CD4-positive, alpha-beta T cell treated with Interleukin-17A for 1 hour (primary cell): ENCODE measurements at places on chromosomes 4 and X.

GRCh38 chr4:76571274-76571673 lies 136.2 kb downstream of the SHROOM3 start:
- no peak for DNase-seq

- DNase-seq, result no peak
Observed at GRCh38 chr4:19969492-19969891, 282.2 kb upstream of the SLIT2 start.

- DNase-seq, result peak; percentile 52
Observed at GRCh38 chrX:56802921-56803849, 74.1 kb downstream of the NBDY start.

- DNase-seq, result no peak
Observed at GRCh38 chr4:111693758-111694157, 451.5 kb upstream of the FAM241A start.

DNA sequence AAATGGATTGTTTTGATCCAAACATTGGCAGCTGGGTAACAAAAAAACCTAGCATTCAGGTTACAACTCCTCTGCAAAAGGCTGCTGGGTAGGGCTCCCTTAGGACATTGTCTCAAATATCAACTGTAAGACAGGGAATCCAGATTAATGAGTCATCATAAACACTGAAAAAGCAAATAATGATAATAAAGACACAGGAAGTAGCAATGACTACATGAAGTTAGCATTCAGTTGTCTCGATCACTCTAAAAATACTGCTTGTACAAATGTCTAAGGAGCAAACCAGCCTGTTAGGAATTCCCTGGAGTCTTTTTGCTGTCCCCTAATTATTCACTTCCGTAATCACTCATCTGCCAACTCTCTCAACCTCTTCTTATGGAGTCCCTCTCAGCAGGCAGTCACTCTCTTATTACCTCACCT lies 259.2 kb downstream of the GPC3 start:
- no peak for DNase-seq

DNA sequence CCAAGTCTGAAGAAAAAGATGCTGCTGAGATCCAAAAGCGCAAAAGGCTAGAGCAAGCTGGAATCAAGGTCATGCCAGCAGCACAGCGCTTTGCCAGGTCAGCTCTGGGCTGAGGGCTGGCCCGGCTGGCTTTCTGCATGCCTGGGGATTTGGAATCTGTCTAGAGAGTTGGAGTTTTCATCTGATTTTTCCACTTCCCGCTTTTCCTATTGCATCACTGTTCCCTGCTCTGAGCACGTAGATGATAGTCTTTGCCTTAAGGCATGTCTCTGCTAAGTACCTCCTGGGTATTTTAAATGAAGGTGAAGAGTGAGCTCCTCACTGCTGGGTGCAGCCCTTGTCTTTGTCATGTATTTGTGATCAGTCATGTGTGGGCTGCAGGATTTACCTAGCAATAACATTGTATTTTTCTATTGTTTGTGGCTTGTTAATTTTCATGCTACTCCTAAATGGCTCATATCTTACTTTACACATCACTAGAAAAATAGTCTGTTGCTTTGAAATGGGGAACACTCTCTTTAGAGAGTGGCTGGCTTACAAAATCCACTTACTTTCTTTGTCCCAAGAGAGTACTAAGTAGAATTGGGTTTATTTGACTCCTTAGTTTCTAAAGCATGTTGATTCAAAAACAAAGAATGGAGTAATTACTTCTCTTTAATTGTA lies 82.8 kb downstream of the LIMCH1 start:
- no peak for DNase-seq

DNA sequence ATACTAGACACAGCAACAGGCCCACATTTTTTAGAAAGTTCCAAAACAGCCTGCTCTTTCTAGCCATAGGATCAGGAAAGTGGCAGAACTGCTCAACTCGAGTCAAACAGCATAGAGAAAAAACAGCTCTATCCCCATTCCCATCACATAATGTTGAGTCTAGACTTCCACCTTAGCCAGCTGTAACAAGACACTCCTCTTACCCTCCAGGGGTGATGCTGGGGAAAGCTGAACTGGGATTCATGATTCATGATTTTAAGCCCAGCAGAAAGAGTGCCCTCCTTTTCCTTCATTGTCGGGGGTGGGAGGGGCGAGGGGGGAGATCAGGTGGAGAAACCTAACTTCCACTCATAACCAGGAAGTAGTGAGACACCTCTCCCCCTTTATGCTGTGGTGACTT lies 86.1 kb downstream of the CENPC start:
- DNase-seq, result no peak

- no peak for DNase-seq
Observed at GRCh38 chrX:7690842-7691241, 152.1 kb upstream of the VCX start.

DNA sequence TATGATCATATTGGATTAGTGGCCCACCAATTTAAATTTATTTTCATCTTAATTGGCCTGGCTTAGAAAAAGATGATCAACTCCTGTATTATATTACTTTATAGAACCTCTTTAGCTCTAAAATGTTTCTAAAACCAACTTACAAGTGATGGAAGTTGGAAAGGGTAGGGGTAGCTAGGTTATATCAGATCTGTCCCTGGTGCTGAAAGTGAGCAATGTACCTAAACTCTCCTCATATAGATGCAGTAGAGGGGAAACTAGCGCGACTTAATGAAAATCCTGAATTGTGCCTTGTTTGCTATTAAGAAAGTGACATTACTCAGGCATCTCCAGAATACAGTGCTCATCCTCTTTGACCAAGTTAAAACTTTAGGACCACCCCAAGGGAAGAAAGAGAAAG lies 7.5 kb upstream of the PTCHD1 start:
- no peak for DNase-seq

- no peak for DNase-seq
Observed at GRCh38 chrX:129565046-129565650, 25.1 kb downstream of the OCRL start.

GRCh38 chr4:30821859-30822612 lies 101.9 kb downstream of the PCDH7 start:
- no peak for DNase-seq

DNA sequence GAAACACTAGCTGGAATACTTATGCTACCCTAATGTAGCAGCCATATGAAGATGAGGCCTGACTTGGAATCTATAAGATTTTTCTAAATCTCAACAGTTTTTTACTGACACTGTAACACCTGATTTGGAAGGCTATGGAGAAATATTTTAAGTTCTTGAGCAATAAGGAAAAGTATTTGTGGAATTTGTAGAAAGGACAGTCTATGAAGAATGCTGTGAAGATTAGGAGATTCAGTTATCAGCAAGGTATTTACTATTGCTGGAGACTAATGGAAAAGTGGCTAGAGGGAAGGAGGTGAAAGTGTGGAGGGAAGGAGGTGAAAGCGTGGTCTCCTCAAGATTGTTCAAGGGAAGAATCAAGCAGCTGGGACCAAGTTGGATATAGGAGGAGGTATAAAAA lies 190.0 kb upstream of the EMCN start:
- DNase-seq, result no peak

DNA sequence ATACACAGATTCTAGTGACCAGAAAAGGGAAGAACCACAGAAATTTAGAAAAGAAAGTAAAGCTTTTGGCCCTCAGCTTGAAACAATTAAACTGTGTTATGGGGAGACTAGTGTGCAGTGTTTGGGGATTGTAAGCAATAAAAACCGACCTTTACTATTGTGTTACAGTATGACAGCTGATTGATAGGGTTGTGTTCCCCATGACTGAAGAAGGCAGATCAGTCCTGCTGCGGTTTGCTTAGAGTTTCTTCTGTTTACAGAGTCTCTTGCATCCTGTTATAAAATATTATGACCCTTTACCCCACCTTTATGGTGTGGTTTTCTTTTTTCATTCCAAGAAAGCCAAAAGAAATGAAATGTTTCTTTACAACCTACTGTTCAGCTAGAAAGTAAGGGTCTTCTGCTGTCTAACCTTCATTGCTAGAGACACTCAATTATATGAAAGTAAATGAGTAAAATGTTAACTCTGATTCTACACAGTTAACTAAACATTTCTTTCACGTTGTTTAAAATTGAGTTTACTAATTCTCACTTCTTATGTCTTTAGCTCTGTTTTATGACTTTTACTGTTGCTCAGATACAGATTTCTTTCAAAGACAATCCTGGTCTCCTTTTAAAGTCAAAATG lies 18.1 kb downstream of the CHIC1 start:
- no peak for DNase-seq

DNA sequence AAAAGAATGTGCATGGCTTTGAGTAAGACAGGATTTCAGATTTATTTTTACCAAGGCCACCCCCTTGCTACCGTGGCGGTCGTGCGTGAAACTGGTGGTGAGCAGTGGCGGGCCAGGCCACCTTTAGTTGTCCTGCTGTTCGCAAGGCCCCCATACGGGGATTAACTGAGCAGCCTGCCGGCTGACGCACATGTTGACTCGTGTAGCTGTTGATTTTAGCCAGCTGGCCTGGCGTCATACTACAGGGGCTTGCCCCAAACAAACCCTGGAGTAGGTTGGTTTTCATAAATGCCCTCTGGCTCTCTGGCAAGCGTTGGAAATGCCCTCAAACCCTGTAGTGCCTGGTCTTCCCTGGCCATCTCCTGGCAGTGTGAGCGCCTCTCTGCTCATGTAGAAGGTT lies 28.4 kb downstream of the WFS1 start:
- DNase-seq, result no peak

GRCh38 chrX:46130247-46130646 lies 415.0 kb downstream of the ZNF674 start:
- DNase-seq, result no peak

DNA sequence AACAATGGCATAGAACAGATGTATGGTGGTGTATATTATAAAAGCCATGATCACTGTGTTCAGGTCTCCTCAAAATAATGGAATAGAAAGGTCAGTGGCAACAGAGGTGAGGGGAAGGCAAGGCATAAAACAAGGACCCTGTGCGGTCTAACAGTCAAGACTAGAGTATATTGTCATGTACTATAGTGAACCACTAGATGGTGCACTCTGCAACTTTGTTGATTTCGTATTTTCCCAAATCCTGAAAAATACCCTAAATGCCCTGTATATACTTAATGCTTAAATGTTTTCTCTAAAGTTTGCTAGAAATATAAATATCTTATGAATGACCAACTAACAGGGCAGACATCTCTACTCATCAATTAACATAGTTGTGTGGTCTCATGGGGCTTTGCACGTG lies 453.0 kb downstream of the PCDH11X start:
- DNase-seq, result no peak

DNA sequence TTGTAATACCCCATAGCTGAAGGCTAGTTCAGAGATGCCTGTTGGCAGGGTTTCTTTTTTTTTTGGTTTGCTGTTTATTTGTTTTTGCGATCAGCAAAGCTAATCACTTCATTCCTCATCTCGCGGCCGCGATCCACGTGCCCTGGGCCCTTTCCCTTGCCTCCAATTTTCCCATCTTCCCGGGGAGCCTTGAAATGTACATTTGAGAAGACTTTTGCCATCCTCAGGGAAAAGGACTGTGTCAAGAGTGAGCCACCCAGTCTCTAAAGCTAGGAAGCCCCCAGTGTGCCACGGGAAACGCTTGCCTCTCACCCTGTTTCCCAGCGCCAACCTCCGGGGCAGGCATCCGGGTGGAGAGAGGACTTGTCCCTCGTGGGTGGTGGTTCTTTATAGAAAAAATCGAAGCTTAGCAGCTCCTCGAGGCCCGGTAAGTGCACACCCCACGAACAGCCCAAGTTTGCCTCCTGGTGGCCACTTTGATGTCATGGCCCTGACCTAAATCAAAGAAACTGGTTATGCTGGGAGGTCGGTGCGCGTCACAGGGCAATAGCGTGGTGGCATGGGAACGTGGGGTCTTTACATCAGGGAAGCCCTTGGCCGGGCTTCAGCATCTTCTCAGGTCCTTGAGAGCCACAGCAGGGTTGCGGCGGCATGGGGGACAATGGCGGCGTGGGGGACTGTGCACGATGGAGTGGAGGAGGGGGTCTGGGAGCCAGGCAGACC lies 42.0 kb downstream of the MAP7D3 start:
- peak; percentile 58 for DNase-seq

- DNase-seq, result no peak
Observed at GRCh38 chr4:40710484-40711254, 39.1 kb upstream of the NSUN7 start.

DNA sequence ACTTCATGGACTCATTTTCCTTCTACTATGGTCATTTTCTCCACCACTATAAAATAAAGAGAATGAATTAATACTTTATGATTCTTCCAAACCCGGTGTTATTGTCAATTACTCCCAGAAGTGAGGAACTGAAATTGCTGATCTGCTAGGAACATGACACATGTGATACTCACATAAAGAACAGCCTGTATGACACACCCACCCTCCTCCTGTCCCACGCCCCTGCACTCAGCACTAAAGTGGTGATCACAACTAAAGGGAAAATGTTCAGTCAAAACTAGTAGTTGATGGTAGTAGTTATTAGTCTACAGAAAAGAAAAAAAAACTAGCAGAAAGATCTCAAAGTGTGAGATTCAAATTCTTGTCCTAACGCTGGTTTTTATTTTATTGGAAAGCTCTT lies 1508.3 kb downstream of the RAPGEF2 start:
- DNase-seq, result no peak

- DNase-seq, result no peak
Observed at GRCh38 chr4:26001816-26002215, 87.8 kb downstream of the SMIM20 start.

- peak; percentile 92 for DNase-seq
Observed at GRCh38 chr4:10116569-10117358, at the start of gene WDR1. WDR1 (minus strand) TSS chr4:10116799; CDS start chr4:10116666, 133 bp downstream.

- no peak for DNase-seq
Observed at GRCh38 chr4:153789741-153790499, 1.0 kb upstream of the SFRP2 start.

- DNase-seq, result no peak
Observed at GRCh38 chr4:161320377-161320776, 843.4 kb downstream of the FSTL5 start.

- DNase-seq, result no peak
Observed at GRCh38 chr4:157818946-157819692, 353.7 kb downstream of the GASK1B start.

- no peak for DNase-seq
Observed at GRCh38 chr4:180189666-180190065, 2053.5 kb upstream of the TENM3 start.

DNA sequence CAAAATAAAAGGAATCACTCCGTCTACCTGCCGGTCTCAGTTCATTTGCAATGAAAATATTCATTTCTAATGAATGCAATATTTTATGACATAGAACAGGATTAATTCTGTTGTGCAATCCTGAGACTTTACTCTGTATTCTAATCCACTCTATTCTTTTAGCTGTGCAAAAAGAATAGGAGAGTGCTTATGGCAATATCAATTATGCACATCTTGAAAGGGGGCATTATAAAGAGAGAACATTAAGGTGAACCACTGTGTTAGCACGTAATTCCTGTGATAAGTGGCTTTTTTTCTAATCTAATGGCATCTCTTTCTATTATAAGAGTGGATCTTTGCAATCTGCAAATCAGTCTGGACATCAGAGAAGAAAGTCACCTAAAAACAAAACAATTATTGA lies 99.5 kb downstream of the KCNIP4 start:
- DNase-seq, result no peak

- DNase-seq, result no peak
Observed at GRCh38 chrX:7076245-7076661, 71.3 kb upstream of the STS start.

DNA sequence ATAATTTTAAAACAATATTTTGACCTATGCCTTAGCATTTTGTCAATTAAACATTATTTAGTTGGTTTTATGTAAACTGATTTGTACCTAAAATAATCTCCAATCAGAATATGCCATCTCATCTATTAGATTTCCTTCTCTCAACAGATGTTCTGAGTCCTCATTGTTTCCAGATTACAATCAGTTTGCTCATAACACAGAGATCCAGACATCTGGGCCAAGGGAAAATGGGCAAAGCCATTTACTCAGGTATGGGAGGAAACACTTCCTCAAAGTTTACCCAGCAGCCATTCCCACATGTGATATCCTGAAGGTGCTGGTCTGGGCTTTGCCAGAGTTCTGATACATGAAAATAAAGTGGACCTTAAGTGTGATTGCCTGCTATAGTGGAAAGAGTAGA lies 217.9 kb upstream of the GPC4 start:
- DNase-seq, result no peak
